Activated naive CD4-positive, alpha-beta T cell (primary cell): ENCODE measurements at places on chromosomes 1 and 21.

DNA sequence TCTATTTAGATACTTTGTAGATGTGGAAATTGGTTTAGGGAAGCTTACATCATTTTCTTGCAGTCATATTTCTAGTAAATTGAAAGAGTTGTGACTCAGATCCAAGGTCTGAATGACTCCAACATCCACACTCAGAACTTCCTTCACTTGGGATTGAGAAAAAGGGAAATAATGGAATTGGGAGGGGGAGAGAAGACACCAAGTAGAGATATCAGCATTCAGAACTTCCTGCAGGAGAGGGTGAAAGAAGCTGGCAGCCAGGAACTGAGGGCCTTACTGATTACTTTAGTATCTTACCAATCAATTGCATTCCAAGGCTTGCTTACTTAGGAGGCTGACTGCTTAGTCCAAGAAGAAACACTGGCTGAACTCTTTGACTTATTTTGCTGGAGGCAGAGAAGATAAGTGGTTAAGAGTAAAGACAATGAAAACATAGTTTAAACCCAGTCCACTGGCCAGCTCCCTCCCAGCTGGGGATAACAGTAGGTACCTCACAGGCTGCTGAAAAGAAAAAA lies 21.7 kb downstream of the APP start:
- DNase-seq: no peak

DNA sequence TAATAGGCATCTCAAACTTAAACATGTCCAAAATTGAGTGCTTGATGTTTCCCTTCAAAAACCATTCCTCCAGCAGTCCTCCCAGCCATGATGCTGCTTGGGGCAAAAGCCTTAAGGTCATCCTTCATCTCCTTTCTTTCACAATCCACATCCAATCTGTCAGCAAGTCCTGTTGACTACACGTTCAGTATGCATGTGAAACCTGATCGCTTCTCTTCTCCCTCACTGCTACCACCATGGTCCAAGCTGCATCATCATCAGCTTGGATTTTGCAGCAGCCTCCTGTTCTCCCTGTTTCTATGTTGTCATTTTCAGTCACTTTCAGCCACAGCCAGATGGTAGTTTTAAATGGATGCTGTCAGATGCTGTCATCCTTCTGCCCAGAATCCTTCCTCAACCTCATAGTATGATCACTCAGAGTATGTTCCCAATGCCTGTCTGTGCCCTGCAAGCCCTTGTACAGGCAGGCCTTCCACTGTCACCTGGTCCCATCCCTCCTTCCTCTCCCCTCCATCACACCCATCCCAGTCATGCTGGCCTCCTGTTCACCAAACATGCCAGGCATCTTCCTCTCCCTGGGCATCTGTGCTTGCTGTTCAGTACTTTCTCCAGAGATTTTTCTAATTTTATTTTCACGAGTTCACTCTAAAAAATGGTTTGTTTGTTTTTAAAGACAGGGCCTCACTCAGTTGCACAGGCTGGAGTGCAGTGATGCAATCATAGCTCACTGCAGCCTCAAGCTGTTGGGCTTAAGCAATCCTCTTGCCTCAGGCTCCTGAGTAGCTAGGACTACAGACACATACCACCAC lies 66.0 kb downstream of the SYDE2 start:
- DNase-seq: no peak

DNA sequence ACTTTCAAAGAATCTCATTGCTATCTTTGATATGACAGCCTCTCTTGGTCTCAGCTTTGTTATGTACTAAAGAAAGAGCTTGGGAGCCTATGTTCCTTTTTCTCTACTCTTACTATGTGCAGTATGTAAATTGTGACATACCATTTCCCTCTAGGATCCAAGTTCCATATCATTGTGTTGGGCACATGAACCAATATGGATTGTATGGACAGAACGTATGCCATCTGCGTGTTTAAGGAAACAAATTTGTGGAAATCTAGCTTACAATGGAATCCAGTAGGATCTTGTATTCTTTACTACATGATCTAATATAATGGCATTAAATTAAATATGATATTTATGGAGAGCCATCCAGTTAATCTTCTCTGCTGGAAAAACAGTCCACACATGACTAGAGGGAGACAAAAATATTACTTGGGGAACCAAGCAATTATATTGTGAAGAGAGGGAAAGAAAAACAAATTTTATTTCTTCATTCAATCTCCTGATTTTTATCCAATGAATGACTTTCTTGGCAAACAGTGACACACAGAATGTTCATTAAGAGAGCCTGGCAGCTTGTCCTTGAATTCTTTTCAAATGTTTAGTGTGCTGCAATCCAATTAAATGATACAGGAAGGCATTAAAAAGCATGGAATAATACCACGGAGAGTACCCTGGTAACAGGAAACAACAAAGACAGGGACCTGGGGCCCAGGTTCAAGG lies 106.5 kb upstream of the DAB1 start:
- DNase-seq: no peak

- DNase-seq: no peak
Measured at GRCh38 chr1:160662910-160663309, 16.1 kb upstream of the SLAMF1 start.

- DNase-seq: no peak
Measured at GRCh38 chr1:220093361-220094015, 444 bp upstream of the IARS2 start.

DNA sequence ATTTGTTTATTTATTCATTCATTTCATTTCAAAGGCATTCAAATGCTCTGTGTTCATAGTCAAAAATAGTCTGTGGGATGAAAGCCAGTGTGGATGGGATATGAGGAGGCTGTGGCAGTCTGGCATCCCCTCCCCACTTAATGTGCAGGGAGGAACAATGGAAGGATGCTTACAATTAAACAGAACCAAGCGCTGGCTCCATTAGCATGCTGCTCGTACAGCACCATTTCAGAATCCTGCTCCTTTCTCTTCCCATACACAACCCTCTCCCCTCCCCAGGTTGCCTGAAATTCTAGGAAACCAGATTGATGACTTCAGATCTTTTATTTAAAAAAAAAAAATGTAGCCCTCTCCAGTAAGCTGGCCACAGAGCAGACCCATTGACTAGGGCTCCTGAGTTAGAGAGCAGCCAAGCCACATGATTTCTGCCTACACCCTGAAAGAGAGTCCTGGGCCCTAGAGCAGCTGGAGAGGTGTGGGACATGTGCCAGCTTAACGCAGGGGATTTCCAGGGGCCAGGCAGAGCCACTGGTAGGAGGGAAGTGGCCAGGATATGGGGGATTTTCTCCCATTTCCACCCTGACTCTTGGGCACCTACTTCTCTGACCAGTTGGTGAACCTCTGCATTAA lies 205.2 kb downstream of the ASTN1 start:
- DNase-seq: no peak

- no peak for DNase-seq
Measured at GRCh38 chr1:203453616-203454015, 22.0 kb upstream of the PRELP start.

DNA sequence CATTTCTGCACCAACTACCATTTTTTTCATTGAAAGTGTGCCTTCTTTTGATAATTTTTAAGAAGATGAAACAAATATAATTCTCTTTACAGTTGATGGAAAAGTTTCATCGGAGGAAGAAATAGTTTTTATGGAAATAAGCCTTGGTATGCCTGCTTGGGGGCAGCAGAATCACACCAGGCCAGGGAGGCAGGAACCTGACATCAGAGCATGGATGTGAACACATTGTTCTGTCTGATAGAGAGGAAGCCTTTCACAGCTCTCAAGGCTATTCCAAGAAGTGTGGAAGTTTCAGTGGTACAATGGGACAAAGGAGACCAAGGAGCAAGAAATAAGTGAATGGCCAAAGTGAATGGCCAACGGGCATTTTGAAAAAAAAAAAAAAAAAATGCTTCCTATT lies 162.2 kb upstream of the KCNK2 start:
- no peak for DNase-seq

DNA sequence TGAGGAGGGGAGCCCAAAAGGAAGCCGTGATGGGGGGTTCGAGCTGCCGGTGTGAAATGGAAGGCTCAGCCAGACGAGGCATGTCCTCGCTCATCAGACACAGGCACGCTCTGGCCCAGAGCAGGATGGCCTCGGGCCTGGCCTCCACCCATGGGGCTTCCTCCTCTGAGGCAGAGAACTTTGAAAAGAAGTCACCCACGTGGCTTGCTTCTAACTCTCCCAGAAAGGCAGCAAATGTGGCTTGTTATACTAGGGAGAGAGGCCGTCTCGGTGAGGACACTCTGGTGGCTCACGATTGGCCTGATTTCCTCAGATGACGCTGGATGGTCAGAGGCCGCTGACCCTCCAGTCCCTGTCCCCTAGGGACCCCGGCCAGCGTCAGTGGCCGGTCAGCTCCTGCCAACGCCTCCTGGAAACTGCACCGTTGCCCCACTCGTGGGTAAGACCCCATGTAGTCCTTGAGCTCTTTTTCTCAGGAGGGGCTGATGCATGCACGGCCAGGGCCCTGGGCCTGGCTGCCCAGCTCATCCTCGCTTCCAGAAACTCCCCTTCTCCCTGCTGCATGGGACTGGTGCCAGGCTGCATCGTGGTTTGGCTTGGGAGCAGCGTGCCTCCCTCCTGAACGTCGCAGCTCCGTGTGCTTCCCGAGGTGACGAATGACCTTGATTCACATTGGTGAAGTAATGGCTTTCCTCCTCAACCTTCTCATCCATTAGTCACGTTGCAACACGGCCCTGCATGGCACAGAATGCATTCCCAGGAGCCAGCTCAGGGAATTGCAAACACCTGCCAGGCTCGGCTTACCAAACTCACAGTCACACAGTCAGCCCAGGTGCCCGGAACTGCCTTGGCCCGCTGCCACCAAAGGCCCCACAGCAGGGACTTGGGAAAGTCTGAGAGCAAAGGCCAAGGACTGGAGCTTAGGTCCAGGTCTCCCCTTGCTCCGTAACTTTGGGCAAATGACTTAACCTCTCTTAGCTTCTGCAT lies 58.8 kb downstream of the TOMM20 start:
- no peak for DNase-seq

GRCh38 chr1:186094172-186094571 lies 280.9 kb downstream of the TPR start:
- DNase-seq: no peak

- no peak for DNase-seq
Measured at GRCh38 chr1:69109277-69109676, 458.4 kb upstream of the LRRC7 start.

DNA sequence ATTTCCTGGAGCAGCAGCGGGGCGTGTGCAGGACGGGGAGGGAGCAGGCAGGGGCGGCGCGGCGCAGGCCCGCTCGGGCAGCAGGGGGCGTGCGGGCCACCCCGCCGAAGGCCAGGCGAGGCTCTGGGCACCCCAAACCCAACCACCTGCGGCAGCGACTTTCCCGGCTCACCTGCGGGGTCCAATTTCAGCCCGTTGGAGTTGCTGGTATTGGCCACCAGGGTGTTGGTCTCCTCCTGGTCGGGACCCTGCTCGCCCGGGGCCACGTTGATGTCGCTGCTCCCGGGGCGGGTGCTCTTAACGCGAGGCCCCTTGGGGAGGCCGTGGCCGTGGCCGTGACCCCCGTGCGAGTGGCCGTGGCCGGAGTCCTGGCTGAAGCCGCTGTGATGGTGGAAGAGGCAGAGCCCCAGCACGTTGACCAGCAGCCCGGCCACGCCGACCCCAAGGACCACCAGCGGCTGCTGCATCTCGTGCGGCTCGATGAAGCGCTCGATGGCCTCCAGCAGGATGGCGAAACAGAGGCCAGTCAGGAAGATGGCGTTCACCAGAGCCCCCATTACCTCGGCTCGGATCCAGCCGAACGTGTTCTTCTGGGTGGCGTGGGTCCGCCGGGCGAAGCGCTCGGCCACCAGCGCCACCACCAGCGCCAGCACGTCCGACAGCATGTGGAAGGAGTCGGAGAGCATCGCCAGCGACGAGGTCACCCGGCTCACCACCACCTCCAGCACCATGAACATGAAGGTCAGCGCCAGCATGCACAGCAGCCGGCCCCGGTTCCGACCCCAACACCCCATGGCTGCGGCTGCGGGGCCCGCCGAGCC lies 932 bp downstream of the SLC30A1 start:
- DNase-seq: peak; percentile 9

GRCh38 chr1:181089017-181089675 lies 646 bp downstream of the IER5 start:
- DNase-seq: peak; percentile 33
